GM12891 (cell line): ENCODE measurements at places on chromosomes 16 and 17.
A peak's percentile ranks its signal among the peaks of the same experiment; 100 is the strongest.

DNA sequence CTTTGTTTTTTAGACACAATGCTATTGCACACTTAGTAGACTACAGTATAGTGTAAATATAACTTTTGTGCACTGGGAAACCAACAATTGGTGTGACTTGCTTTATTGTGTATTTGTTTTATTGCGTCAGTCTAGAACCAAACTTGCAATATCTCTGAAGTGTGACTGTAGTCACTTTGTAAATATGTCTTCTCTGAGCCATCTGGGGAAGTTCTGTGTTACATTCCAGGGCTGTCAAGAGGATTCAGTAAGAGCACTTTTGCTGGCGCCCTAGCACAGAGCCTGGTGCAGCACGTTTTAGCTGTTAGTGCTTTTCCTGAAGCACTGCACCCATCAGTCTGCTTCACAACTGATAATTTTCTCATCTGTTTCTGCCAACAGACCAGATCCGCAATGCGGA lies 73.2 kb downstream of the NT5M start:
- DNase-seq = no peak

DNA sequence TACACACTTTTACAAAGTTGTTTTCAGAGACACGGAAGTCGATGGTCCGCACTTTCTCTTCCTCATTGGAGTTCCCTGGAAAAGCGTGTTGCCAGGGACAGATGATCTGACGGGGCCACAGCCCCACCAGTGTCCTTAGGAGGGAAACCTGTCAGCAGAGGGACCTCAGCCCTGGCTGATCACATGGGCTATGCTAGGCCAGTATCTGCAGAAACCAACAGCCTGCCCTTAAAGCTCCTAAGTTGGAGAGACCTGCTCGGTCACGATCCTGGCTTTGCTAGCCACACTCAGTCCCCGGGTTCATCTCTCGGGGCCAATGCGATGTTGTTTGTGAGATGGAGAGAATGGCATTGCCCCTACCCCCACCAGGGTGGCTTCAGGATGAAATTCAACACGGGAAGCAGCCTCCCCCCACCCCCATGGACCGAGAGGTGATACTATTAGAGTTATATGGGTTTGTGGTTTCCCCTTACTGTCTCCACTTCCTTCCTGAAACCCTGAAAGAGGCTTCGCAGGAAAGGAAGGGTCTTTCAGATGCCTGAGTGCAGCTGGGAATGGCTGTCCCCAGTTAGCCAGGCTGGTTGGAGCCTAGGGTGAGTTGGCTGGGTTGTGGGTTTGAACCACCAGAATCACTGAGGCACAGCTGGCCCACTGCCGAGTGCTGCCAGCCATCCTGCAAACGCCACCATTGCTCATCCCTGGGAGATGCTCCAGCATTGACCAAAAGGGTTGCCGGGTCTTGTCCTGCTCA lies 16.6 kb downstream of the RMI2 start:
- DNase-seq = peak; percentile 45

DNA sequence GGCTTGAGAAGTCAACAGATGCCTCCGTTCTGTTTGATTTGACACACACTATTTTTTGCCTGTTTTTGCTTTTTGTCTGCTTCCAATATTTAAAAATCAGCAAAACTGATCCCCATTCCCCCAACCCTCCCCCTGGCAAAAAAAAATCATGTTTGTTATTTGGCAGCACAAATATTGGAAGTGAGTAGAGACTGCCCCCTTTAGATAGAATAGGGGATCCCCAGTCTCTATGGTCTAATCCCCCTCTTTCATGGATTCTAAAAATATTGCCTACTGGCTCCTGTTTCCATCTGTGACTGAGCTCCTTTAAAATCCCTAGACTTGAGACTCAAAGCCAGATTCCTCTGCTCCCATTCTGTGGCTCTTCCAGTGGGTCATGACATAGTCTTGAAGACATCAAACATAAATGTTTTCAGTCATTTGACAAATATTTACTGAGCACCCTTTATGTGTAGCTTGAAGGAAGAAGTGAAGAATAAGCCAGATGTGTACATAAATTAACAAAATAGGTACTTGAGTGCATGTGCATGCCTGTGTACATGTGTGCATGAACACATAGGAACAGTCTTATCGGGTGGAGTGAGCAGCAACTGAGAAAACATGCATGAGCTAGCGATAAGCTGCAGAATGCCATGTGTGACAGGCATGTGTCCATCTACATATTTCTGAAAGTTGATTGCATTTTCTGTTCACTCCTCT lies 101.2 kb downstream of the SALL1 start:
- no peak for DNase-seq

GRCh38 chr16:853981-854807 lies 53.7 kb upstream of the GNG13 start:
- no peak for DNase-seq

DNA sequence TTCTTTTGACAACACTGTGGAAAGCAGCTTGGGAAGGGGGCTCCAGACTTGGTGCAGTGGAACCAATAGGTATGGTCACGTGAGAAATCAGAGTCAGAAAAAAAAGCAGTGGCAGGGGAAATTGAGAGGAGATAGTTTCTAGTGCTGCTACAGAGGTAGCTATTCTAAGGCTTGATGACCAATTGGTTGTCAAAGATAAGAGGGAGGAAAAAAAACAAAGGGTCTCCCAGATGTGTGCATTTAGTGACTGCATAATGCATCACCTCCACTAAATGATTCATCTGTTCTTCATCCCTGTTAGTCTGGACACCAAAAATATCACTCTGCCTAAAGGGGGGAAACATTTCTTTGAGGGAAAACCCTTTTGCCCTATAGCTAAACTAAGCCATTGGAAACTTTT lies 56.5 kb downstream of the PIGL start:
- no peak for DNase-seq

DNA sequence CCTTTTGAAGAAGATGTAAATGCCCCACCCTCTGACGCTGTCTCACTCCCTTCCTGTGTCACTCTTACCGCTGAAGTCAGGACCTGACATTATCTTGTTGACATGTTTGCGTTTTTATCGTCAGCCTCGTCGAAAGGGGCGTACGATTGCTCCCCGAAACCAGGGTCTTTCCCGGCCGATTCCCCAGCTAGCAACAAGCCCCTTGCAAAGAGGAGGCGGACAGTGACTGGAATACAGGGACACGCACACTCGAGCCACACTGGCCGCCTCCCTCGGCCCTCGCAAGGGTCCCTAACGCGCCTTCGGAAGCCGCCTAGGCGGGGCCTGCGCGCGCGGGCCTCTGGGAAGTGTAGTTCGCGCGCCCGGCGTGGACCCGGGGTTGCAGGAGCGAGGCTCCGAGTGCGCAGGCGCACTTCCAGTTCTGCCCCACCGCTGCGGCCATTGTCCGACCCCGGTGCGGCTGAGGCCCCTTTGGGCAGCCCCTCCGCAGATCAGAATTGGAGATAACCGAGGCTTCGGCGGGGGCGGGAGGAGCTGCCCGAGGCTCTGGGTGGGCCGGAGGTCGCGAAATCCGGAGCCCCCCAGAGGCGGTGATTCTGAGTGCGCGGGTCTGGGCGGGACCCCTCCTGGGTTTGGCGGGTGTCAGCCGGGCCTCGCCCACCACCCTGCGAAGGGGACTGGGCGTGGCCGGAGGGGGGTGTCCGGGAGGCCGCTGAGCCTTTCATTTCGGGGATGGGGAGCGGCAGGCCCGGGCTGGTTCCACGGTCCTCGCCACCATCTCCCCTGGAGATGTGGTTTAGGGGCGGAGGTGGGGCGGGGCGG lies at the start of gene ZFP90:
Gene ZFP90, plus strand, starts transcription at position 412 of the 822 bp plus-strand sequence. CDS start 502 bp downstream, outside the sequence.
- DNase-seq = peak; percentile 98

- no peak for DNase-seq
Observed at GRCh38 chr17:38421871-38422827, 6.1 kb upstream of the ARHGAP23 start.

- peak; percentile 72 for DNase-seq
Observed at GRCh38 chr16:649631-650030, 466 bp downstream of the WDR90 start.
